ENCODE measurements at places on chromosomes 5 and 9.

DNA sequence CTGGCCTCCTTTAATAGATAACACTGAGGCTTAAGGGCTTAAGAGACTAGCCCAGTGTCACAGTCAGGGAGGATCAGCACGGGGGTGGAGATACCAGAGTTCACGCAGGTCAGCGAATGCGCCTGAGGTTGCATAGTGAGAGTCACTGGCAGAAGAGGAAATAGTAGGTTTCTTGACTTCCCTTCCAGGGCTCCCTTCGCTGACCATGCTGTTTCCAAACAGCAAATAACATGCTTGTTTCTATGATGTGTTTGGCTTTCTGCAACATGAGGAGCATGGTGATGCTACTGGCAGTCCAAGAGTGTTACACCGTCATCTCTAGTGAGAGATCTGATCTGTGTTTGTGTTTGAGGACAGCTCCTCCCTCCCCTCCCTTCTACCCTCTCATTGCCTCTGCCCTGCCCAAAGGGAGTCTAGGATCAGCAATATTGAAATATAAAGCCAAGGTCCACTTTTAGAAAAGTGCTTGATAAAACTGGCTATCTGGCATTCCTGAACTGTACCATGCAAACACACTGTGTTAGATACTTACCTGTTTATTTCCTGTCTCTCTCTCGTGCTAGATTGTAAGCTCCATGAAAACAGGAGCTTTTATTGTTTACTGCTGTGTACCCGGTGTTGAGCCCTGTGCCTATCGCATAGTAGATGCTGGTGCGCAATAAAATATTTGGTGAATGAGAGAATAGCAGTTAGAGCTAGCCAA lies 12.3 kb downstream of the TLE4 start:
- DNase-seq: no peak

DNA sequence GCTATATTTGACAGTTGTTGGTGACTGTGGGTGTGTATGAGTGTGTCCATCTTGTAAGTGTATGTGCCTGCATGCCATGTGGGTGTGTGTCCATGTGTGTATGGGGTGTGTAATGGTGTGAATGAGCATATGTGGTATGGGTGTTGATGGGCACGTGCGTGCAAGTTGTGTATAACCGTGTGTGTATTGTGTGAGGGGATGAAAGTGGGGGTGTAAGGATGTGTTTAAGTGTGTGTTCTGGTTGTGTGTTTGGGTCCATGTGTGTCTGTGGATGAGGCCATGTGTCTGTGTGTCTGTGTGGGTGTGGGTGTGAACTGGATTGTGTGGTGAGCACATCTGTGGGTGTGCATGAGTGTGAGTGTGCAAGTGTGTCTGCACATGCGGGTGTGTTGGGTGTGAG lies 5.9 kb upstream of the FAM78A start:
- DNase-seq: no peak

- no peak for DNase-seq
Observed at GRCh38 chr5:107801061-107801460, 130.3 kb upstream of the EFNA5 start.

DNA sequence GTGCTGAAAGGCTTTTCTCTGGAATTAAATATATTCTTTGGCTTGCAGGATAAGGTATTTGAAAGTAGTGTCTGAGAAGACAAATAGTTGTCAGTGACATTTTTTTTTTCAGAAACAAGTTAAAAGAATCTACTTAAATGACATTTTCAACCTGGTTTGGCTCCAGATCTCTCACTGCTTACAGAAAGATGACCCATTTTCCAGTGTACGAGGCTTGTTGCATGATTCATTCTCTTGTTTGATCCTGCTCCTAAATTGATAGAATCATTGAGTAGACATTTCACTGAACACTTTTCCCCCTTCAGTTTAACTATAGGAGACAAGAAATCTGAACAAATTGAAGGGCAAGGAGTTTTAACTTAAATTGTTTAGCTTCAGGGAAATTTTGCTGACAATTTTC lies 546.1 kb downstream of the ZNF608 start:
- no peak for DNase-seq

DNA sequence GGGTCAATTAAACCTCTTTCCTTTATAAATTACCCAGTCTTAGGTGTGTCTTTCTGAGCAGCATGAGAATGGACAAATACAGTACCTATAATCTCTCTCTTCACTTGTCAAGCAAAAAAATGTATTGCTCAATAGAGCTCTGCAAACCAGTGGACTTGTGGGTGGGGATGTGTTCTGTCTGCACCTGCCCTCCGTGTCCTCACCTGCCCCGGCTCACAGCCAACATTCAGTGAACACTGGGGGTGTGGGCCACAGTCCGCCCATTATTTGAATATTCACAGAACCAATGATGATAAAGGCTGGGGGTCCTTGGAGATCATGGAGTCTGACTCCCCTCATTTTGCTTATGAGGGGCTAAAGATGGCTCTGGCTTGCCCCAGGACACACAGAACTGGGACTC lies 36.9 kb upstream of the MED27 start:
- no peak for DNase-seq

- DNase-seq: no peak
Observed at GRCh38 chr5:146765089-146765832, 113.3 kb downstream of the PPP2R2B start.

- DNase-seq: no peak
Observed at GRCh38 chr9:11159318-11159862, 546.6 kb upstream of the PTPRD start.

DNA sequence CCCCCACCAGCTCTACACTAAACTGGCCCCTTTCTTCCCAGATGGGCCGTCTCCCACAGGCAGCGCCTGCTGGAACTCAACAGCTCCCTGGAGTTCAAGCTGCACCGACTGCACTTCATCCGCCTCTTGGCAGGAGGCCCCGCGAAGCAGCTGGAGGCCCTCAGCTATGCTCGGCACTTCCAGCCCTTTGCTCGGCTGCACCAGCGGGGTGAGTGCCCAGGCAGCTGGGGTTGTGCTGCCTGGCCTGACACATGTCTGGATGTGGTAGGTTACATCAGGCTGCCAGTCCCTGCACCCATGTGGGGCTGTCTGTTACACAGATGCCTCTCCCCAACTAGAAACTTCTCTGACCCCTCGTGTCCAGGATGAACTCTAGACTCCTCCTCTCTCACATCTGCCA lies 9.8 kb downstream of the NHP2 start:
- no peak for DNase-seq

GRCh38 chr5:43042176-43042625 lies 2.1 kb upstream of the ANXA2R start:
- no peak for DNase-seq

DNA sequence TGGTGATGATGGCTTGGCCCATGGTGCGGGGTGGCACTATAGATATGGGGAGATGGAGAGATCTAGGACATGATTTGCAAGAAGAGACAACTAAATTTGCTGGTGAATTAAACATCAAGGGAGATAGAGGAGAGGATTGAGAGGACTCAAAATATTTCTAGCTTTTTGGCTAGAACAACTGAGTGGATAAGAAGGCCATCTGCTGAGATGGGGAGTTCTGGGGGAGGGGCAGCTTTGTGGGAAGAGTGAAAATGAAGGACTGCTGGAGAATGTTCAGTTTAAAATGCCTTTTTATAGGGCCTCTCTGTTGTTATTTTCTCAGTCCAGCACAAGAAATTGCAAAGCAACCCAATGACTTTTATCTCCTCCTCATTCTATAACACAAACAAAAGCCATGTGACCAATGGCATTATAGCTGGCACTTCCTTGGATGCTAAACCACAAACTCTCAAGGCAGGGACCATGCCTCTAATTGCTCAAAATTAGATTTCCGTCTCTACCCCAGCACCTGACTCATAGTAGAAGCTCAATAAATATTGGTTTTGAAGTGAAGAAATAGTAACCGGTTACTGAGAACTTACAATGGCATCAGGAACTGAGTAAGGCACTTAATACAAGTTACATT lies 29.8 kb downstream of the JAKMIP2 start:
- DNase-seq: no peak

- no peak for DNase-seq
Observed at GRCh38 chr9:104774831-104775573, 11.1 kb downstream of the NIPSNAP3B start.

DNA sequence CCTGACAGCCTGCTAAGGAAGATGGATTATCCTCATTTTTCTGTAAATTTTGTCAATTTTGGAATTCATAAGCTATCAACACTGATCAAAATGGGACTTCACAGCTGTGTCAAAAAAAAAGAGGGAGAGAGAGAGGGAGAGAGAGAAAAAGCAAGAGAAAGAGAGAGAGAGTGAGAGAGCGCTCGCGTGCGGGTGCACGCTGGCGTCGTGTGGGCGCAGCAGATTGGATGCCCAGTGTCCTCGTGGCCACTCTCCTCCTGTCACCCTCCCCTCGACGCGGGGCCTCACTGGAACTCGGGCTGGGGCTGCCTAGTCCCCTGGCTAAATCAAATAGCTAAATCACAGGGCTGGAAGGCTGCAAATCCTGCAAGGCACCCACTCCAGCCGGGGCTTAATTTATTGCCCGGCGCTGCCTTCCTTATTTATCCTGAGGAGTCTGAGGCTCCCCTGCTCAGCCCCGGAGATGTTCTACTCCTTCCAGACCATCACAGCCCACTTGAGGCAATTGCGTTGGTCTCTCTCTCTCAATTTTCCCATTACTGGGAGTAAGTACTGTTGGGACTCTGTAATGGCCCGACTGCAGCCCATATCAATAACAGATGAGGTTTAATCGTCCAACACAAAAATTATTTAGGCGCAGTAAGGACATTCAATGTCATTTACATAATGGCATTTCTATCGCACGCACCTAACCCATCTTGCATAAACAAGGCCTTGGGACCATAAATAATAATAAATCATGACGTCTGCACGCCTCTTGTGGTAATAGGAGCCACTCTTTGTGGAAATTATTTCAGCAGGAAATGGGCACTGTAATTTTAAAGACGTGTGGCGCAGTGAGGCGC lies 94.2 kb downstream of the PAX5 start:
- no peak for DNase-seq

DNA sequence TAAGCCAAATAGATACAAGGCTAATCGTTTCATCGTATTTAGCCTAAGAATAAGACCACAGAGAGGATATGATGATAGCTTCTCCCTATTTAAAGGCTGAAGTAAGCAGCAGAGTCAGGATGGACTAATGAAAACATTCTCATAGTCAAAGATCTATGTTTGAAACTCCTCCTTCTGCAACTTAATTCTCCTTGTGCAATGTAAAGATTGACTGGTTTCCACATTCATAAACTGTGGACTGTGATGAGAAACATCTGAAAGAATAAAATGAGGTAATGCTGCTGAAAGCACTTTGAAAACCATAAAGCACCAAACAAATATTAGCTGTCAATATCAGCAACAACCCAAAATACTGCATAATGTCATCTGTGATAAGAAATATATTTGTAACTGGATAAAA lies 361.9 kb downstream of the CSNK1G3 start:
- DNase-seq: no peak

DNA sequence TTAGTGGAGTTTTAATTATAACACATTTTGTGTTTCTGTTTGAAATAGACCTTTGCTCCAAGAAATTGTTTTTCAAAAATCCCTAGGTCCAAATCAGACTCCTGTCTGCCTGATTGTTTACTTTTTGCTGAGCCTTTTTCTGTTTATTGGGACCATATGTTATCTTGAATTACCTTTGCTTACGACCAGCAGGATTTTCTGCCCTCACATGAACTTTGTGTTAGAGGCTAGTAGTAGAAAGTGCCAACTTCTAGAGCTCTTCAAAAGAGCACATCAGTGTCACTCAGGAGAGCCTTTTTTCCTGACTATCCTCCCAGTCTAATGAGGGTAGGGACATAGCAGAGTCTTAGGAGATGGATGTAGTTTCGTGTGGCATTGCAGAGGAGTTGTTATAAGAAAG lies 10.2 kb downstream of the RECK start:
- DNase-seq: no peak

DNA sequence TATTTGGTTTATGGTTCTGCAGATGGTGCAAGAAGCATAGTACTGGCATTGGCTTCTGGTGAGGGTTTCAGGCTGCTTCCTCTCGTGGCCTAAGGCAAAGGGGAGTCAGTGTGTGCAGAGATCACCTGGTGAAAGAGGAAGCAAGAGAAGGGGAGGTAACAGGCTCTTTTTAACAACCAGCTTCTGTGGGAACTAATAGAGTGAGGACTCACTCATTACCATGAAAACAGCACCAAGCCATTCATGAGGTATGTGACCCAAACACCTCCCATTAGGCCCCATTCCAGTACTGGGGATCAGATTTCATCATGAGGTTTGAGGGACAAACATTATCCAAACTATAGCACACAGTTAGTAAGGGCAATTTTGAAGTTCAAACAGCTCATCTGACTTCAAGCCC lies 263.5 kb downstream of the TMEM38B start:
- DNase-seq: peak; percentile 54

- DNase-seq: no peak
Observed at GRCh38 chr5:73999297-73999696, 373.3 kb downstream of the ARHGEF28 start.

GRCh38 chr9:76592091-76592973 lies 133.3 kb downstream of the GCNT1 start:
- no peak for DNase-seq

GRCh38 chr5:120778491-120779484 lies 314.7 kb downstream of the PRR16 start:
- no peak for DNase-seq

GRCh38 chr5:110580625-110581024 lies 145.8 kb downstream of the TMEM232 start:
- DNase-seq: no peak

DNA sequence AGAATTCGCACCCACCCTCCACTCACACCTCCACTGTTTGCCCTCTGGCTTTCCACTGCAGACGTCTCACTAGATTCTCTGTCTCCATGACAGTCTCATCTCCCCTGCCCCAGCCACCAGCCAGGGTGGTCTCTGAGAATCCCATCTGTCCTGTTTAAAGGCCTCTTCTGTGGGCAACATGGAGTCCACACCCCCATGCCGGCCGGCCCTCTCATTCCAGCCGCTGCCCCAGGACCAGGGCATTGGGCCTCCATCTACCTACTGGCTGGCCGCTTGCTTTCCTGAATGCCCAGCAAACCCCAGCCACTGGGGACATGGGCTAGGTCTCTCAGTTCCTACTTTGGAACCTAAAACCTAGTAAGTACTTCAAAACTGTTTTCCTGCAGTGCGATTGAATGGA lies 65.6 kb upstream of the RUFY1 start:
- no peak for DNase-seq

GRCh38 chr5:170882345-170882744 lies 20.5 kb downstream of the RANBP17 start:
- DNase-seq: no peak

- DNase-seq: no peak
Observed at GRCh38 chr9:97740848-97741821, 44.0 kb upstream of the XPA start.

GRCh38 chr9:86168256-86168655 lies 68.9 kb upstream of the GOLM1 start:
- no peak for DNase-seq
